ENCODE measurements at places on chromosomes 16 and 17.

DNA sequence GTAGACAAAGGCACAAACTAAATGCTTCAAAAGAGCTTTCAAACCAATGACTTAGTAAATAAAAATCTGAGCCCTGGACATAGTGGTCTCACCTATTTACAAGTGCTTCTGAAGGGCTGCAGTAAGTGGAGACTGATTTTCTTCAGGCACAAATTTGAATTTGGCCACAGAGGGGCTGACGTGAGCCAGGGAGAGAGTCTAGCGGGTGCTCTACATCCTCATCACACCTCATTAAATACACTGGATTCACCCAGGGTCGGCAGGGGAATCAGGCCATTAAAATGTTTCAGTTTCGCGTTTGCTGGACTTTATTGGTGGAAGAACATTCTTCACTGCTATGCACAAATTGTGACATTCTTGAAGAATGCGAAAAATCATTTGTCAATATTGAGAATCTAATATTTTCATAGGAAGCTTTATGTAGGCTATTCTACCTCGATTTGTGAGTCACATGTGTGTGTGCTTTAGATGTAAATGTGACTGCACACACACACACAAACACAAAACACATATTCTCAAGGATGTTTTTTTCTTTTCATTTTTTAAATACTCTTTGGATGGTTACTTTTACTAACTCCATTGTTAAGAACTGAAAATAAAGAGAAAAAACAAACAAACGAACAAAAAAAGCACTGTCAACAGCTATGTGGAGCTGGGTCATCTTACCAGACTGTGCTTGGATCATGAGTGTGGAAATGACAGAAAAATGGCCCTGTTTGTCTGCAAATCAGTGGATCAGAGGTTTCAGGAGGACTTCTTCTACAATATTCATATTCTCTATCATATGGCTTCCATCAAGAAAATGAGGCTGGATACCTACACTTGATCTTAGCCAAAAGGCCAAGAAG, 58.9 kb downstream of the CDH11 start:
- no peak for DNase-seq

DNA sequence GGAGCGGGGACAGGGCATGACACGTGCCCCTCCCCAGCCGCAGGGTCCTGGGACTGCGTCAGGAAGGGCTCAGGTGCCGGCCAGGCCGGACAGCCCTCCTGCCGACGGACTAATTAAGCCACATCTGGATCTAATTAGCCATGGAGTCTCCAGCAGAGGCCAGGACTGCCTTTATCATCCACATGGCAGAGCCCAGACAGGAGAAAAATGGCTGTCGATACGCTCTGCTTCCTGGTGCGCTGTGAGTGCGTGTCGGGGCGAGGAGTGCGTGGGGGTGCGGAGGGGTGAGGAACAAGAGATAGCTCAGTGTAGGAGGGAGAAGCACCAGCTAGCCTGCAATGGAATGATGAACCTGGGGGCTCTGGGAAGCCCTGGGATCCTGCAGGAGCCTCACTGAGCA, 218.8 kb downstream of the IRF8 start:
- DNase-seq, result no peak

- no peak for DNase-seq
Observed at GRCh38 chr17:60664022-60664421, 13.6 kb upstream of the BCAS3 start.

- DNase-seq, result no peak
Observed at GRCh38 chr17:68453991-68454665, 3.2 kb downstream of the WIPI1 start.

GRCh38 chr17:37493249-37494027, 3.7 kb downstream of the DUSP14 start:
- no peak for DNase-seq

GRCh38 chr17:50542795-50543774, 3.9 kb upstream of the SPATA20 start:
- DNase-seq, result no peak

DNA sequence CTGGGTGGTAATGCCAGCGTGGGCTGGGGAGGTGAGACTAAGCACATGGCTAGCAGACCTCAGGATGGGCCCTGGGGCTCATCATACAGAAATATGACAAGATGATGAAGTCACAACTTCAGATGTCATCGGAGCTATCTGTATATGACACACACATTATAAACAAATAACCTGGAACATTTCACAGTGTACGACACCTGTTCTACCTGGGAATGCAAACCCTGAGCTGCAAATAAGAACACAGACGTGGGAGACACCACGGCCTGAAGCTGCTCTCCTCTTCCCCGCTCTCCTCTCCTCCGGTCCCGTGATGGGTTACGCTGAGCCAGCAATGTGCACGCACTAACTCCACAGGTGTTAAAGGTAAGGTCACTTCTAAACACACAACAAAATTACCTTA, 4.9 kb downstream of the PLD6 start:
- DNase-seq, result no peak

DNA sequence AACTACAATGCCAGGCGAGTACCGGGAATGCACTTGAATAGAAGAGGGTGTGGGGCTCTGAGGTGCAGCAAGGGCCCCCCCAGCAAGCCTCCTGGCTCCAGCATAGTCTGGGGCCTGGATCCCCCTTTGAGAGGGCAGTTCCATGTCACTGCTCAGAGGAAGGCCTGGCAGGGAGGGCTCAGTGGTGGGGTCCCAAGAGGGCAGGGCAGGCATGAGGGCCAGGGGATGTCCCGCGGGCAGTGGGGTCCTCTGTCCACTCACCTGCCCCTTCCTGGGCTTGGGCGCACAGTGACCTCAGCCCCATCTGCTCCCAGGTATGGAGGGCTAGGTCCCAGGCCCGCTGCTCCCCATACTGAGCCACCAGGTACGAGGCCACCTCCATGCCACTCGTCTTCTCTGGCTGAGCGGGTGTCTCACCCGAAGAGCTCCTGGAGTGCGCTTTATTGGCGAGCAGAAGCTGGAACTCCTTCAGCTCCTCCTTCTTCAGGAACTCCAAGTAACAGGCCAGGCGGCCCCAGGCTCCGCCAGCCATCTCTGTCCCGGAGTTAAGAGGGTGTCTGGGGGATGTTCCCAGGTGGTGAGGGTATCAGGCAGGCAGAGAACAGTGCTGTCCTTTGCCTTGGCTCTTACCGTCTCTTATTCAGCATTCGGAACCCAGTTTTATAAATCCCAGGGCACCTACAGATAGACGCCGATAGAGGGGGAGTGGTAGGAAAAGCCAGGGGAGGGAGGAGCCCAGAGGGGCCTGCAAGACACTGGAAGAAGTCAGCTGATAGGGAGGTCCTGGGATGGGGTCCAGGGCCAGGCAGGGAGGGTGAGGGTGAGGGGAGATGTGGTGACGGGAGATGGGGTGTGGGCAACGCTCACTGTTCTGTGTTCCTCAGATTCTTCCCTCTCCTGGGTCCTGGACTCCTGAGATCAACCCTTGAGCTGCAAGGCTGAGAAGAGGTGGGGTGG, 605 bp downstream of the NLRP1 start:
- no peak for DNase-seq

DNA sequence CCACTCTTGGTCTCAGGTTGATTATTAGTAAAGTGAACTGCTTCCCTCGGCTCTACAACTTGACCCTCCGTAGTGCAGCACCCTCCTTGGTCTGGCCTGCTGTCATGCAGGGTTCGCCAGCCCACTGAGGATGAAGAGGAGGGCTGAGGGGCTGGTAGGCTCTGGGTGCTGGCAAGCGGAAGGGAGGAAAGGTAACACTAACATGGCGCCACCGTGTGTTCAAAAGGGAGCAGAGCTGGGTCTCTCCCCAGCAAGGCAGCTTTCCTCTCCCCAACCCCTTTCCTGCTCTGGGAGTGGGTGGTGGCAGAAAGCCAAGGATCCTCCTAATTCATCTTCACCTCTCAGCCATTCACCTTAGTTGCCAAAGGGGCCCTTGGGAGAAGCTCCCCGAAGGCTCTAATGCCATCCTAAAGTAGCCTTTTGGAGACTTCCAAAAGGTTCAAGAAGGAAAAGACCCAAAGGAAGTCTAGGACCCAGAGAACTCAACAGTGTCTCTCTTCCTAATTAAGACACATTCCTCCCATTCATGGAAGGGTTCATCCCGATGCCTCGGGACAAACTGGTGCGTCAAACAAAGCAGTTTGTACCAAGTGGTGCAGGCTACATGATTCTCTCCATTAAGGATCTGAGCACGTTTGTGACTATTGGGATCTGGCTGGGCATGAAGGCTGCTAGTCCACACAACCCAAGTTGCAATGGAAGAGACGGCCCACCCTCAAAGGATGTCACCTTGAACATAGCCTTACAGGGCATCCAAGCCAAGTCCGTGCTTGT, 90.8 kb upstream of the TOB1 start:
- DNase-seq, result no peak

DNA sequence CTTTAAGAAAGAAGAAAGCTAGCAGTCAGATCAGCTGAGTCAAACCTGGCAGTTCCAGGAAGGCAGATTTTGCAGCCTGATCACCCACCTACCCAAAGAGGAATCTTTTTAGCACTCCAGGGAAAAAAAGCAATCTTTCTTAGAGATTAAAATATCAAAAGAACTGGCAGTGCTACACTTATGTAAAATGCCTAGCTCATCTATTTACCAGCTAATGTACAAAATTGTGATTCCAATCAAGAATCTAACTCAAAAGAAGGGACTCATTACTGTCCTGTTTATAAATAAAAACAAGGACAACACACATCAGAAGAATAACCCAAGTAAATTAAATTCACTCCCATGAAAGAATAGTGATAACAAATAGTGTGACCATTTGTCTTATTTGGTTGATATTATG, 222.4 kb upstream of the ERCC4 start:
- DNase-seq, result no peak

DNA sequence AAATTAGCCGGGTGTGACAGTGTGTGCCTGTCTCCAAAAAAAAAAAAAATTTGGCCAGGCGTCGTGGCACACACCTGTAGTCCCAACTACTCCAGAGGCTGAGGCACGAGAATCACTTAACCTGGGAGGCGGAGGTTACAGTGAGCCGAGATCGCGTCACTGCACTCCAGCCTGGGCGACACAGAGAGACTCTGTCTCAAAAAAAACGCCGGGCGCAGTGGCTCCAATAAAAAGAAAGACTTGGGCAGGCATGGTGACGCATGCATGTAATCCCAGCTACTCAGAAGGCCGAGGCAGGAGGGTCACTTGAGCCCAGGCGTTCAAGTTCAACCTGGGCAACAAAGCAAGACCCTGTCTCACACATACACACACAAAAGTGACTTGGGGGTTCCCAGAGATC, 3.6 kb downstream of the LSM12 start:
- DNase-seq, result no peak

- no peak for DNase-seq
Observed at GRCh38 chr17:77438241-77439188, 297.7 kb downstream of the SEC14L1 start.

DNA sequence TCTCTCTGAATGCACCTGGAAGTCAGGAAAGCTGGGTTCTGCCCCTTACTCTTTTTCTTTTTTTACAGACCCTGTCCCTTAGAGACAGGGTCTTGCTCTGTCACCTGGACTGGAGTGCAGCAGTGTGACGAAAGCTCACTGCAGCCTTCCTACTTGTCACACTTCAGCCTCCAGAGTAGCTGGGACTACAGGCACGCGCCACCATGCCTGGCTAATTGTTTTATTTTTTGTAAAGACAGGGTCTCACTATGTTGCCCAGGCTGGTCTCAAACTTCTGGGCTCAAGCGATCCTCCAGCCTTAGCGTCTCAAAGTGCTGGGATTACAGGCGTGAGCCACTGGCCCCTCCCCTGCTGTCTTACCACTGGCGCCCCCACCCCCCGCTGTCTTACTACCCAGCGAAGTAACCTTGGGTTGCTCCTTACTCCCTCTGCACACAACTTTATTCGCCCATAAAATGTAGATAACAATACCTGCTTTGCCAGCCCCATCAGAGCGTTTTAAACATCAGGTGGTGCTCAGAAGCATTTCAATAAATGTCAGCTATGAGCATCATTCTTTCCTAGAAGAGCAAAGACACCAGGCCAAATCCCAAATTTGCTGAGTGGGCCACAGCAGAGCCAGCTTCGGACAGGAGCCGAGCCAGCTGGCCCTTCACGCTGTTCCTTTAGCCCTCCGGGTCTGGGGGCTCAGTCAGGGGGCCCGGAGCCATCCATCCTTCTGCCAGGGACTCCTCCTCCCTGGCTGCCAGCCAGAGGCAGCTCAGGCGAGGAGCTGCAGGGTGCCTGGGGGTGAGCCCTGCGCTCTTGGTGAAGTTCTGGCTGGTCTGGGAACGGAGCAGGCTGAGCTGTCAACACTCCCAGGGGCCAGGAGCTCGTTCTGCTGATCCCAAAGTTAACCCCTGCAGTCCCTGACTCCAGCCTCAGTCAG, 24.4 kb downstream of the SRL start:
- DNase-seq, result no peak

- DNase-seq, result no peak
Observed at GRCh38 chr16:24668481-24669061, 60.9 kb upstream of the TNRC6A start.

- no peak for DNase-seq
Observed at GRCh38 chr17:80998748-80999535, 7.3 kb downstream of the CHMP6 start.

DNA sequence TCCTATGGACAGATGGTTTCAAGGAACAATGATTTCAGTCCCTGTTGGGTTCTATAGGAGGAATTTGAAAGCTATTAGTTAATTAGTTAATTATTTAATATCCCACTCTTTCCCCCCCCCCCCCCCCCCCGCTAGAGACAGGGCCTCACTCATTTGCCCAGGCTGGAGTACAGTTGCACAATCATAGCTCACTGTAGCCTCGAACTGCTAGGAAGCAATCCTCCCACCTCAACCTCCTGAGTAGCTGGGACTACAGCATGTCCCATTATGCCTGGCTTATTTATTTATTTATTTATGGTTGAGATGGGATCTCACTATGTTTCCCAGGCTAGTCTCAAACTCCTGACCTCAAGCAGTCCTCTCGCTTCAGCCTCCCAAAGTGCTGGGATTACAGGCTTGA, 15.0 kb upstream of the TAT start:
- no peak for DNase-seq

GRCh38 chr17:66813296-66813695, 21.6 kb upstream of the CACNG5 start:
- no peak for DNase-seq

DNA sequence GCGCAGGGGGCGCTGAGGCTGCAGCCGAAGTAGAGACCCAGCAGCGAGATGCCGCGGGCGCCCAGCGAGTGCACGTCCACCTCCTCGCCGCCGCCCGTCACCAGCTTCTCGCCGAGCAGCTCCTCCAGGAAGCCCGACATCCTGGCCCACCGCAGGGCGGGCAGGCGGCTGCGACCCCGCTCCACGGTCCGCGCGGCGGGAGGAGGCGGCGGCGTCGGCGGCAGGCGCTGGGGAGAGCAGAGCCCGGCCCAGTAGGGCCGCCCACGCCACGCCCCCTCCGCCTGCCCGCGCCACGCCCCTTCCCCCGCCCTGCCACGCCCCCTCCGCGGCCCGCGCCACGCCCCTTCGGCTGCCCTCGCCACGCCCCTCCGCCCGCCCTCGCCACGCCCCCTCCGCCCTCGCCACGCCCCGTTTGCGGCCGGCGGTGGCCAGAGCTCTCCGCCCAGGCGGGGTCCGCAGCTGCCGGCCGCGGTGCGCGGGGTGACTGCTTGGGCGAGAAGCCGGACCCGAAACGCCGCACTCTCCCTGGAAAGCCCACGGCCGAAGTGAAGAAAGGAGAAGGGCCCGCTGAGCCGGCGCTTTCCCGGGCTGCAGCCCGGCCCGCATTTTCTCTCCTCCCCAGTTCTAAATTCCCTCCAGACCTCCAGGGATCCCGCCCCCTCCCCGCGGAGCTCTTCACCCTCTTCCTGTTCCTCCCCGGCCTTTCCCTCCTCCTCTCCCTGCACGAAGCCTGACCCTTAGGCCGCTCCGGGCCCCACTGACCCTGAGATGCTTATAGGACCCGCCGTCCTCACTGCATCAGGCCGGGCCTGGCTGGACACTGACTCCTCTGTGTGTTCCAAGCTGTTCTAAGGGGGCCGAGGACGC, at the start of gene NXN:
NXN (minus strand) TSS at position 238 of the 867 bp plus-strand sequence.
- no peak for DNase-seq

- DNase-seq, result no peak
Observed at GRCh38 chr17:78939615-78940014, 14.4 kb upstream of the TIMP2 start.

All from iPS DF 6.9 (cell line).